ENCODE measurements at places on chromosomes 2 and 18.

DNA sequence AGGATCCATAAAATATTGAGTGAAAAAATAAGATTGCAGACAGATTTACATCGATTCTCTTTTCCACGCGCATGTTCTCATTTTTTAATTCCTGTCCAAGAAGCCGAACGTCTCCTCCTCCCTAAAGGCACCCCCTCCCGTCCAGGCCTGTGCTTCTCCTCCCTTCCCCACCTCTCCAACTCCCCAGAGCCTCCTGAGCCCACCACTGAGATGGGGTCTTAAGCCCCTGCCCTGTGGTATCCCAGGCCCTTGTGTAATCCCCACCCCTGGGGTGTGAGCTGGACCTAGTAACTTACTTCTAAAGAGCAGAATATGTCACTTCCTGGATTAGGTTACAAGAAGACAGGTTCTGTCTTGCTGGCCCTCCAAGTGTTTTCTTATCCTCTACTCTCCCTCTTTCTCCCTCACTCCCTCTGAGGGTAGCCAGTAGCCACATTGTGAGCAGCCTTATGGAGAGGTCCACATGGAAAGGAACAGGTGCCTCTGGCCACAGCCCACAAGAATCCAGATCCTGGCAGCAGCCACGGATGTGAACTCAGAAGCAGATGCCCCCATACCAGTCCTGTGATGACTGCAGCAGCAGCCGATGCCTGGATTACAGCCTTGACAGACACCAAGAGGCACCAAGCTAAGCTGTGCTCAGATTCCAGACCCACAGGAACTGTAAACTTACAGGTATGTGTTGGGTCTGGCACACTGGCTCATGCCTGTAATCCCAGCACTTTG, 39.6 kb upstream of the OTOS start:
- DNase-seq: no peak

DNA sequence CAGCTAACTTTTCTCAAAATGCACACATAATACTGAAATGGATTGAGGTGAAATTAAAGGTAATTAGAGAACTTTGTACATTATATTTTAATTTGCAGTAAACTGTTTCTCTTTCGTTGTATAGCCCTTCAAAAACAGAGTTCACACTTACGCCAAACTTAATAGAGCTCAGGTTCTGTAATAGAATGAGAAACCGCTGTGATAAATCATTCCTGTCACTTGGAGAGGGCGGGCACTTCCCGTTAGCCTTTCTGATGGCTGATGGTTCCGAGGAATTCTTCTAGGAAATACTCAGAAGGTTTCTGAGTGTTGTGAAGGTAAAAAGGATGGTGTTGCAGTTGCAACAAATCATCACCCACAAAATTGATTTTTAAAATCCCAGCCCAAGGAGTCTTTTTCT, 155.8 kb upstream of the ALKAL2 start:
- DNase-seq: no peak

GRCh38 chr2:61549546-61549945, 11.4 kb upstream of the XPO1 start:
- no peak for DNase-seq

DNA sequence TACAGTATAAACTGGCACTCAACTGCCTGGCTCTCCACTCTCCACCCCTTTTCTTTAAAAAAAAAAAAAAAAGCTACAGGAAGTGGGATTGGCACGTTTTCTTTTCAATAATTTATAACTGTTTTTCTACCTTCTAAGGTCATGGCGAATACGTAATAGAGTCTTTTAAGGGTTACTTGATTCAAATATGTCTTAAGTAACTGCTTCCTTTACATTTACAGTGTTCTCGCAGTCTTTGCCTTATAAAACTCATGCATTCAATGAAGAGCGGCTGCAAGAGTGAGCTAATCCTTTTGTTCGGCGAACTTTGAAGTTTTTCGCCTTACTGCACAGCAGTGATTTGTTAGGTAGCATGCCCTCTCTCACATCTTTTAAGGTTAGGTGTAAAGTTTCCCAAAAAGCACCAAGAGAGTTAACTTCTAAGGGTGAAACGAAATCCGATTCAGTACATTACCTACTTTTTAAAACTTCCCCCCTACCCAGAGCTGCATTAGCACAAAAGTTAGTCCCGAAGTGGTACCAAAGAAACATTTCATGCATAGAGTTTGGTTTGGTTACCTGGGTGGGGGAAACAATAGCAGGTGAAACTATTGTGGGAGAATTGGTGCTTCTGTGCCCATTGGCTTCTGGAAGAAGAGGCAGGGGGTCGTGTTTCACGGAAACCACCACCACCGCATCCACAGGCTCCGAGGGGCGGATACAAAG, 2.0 kb downstream of the KCTD1 start:
- no peak for DNase-seq

GRCh38 chr18:12049978-12050811, 43.4 kb upstream of the ANKRD62 start:
- DNase-seq: no peak

GRCh38 chr18:76353500-76353899, 141.5 kb downstream of the ZNF516 start:
- no peak for DNase-seq
